ENCODE measurements at places on chromosomes 3 and 15.

- no peak for DNase-seq
Observed at GRCh38 chr3:71421820-71422566, 161.5 kb downstream of the FOXP1 start.

GRCh38 chr15:96622714-96623113, 292.2 kb downstream of the NR2F2 start:
- DNase-seq = no peak

DNA sequence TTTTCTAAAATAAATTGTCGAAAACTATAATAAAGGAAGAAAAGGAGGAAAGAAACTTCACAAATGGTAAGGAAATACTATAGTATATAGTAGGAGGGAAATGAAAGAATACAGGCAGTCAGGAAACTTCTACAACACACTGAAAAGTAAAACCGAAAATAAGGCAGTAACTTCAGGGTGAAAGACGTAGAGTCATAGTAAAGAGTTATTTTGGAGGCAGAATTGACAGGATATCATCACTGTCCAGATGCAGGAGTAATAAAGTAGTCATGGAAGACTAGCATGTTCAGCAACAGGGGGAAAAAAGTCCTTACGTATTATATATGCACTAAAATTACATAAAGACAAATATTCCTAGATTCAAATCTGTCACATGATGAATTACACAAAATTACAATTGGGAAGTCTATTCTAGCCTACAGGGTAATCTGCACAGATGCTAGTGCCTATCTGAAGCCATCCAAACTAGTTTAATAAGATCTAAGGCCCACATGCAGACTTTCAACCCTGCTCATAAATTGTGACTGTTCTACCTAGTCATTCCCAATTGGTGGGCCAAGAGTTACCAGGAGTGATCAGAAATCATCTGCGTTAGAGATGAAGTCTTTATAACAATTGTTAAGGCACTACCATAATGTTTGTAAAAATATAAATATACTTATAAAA, 14.0 kb downstream of the VPS13C start:
- no peak for DNase-seq

DNA sequence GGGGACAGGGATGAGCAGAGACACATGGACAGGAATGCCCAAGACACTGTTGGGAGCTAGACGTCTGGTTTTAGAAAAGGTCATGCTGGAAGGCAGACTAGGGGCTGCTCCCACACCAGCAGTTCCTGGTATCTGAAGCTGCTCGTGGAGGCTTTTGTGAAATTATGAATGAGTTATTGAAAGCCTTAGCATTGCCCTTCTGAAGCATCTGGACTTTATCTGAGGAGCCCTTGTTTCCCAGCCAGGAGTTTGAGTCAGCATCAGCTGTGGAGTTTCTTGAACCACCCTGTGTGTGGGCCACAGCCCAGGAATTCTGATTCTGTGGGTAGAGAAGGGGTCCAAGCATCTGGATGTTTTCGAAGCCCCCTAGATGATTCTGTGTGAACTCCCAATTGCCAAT, 258.7 kb downstream of the SLCO3A1 start:
- no peak for DNase-seq

GRCh38 chr15:39267685-39268084, 313.2 kb upstream of the THBS1 start:
- DNase-seq = no peak
